ENCODE measurements at places on chromosomes 6 and 20.
A peak's percentile ranks its signal among the peaks of the same experiment; 100 is the strongest.

DNA sequence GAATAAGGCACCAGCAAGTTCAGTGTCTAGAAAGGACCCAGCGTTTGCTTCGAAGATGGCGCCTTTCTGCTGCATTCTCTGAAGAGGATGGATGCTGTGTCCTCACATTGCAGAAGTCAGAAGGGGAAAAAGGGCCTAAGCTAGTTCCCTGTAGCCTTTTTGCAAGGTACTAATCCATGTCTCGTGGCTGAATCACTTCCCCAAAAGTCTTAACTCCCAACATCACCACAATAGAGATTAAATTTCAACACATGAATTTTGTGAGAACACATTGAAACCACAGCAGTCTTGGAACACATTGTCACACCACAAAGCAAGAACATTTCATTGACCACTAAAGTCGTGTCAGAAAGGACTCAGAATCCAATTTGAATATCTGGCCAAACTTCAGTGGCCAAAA lies 42.1 kb downstream of the KLHL31 start:
- no peak for DNase-seq

DNA sequence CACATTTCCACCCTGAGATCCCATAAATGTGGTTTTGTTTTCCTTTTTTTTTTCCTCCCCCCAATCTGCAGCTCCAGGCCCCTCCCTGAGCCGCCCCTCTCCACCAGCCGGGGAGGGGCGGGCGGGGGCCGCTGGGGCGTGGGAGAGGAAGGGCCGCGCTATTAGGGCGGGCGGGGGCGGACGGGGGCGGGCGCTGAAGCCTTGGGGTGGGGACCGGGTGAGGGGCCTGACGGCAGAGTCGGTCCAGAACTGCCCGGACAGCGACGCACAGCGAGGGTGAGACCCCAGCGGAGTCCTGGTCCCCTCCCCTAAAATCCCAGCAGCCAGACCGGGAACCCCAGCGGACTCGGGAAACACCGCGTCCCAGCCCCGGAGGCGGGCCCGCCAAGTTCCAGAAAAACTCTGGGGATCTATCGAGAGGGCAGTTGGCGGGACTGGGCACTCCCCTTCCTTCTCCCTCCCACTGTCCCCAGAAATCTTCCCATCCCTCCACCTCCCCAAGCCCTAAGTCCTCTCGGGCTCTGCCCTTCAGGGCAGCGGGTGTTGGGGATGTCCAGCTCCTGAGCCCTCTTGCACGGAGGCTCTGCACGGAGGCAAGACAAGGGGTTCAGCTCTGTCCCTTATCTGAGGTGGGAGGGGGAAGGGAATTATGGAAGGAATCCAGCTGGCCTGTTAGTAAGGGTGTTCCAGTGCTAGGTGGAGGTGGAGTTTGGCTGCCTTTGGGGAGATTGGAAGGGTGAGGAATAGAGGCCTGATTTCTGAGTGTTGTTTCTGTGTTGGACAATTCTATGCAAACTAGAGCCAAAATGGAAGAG lies at the start of gene PRICKLE4:
PRICKLE4 (plus strand) TSS at position 232 of the 815 bp plus-strand sequence. CDS start 2,692 bp downstream, outside the sequence.
- DNase-seq = no peak

DNA sequence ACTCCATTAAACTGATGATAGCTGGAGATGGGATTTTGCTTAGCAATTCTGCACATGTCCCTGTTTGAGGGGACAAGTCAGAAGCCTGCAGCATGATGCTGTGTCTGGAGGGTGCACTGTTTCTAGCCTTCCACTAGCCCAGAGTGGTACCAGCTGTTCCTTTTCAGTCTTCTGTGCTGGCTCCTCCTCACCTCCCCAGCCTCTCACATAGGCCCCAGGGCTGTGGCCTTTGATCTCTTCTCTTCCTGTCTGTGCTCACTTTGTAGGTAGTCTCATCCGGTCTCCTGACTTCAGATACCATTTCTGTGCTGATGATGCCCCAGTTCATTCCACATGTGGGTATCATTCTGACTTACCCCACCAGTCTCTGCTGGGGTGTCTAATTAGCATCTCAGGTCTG lies 126.3 kb downstream of the HIVEP1 start:
- DNase-seq = no peak

DNA sequence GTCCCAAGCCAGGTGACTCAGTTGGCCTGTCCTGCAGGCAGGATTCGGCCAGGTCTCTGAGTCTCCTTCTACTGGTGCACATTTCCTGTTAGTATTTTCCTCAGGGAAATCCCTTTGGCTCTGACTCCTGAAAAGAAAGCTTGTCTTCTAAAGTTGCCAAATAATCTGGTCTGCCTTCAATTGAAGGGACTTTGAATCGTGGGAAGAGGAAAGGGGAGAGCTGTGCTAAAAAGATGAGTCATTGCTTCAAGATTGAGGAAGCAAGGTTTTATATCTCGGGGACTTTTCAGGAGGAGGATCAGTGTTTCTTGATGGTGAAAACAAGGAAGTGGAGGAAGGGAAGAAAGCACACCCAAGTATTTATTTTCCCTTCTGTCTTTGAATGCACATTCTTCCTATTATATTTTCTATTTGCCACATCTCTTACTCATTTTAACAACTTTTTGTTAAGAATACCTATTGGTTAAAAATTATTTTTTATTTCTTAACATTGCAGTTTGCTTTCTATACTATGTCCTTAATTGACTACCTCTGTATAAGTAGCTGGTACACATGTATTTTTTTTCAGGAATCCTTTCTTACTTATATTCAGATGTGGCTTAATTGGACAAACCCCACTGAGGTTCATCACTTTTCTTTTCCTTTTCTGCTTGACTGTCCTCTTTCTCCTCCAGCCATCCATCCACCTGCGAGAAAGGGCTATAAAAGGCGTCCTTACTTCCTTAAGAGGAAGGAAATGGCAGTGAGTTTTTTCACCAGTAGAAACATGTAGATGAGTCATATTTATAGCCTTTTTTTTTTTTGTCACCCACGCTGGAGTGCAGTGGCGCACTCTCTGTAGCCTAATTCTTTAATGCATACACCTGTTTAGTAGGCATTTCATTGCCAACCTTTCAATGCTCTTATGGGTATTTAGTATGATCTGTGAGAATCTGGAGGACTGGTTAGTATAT lies 15.0 kb upstream of the IFNGR1 start:
- DNase-seq = peak; percentile 89

- DNase-seq = no peak
Observed at GRCh38 chr20:5596401-5597193, 153.6 kb upstream of the SHLD1 start.

- no peak for DNase-seq
Observed at GRCh38 chr6:34531580-34532201, 24.4 kb downstream of the SPDEF start.

DNA sequence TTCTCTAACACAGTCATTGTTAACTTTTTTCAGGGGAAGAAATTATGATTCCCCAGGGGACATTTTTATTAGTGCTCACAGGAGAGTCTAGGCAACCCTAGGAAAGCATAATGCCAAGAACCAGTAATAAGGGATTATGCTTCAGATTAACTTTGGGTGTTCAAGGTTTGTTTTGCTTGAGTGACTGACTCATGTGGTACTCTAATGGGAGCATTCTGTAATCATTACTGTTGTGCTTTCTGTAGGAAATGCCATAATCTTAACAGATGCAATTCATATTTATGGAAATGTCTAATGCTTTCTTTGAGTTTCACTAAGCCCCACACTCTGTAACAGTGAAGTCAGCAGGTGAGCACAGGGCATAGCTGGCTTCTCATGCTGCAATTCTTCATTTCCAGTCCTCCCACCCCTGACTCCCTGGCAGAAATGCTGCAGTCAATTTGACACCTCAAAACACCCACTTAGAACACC lies 263.4 kb upstream of the MAN1A1 start:
- no peak for DNase-seq

Measured in SJSA1 (cell line).